ENCODE measurements at places on chromosomes 12 and 14.

DNA sequence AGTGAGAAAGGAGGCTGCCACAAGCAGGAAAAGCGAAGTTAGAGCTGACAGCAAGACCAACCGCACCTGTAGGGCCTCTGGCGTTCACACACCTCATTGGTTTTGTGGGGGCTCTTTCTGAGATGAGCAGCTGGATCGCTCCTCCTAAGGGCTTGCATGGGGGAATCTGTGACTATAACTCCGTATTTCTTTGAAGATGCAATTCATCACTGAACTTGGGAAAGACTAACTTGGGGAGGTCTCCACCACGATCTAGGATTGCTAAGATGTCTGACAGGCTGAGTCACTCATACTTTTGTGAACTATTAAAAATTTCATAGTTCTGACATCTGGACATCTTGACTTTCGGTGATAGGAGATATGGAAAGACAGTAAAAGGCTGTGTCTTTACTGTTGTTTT lies 173.6 kb downstream of the ETV6 start:
- DNase-seq, result no peak

DNA sequence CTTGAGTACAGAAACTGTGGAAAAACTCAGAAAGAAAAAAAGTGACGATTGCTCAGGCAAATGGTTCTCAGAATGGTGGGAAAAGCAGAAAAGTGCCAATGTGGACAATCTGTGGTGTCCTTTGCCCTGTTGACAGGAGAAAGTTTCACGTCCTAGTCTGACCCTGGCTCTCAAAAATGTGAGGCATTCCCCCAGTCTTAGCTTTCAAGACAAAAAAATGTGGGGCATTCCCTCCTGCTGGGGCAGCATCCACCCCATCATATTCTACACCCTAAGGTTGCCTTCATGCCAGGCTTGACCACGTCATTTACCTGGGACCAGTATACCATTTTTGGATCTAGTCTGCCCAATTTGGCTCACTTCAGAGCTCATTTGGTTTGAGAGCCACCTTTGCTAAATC lies 20.7 kb upstream of the ANAPC7 start:
- no peak for DNase-seq

- DNase-seq, result no peak
These were observed 101.2 kb upstream of the EIF5 start for GRCh38 chr14:103232831-103233319.

- DNase-seq, result no peak
These were observed 250.2 kb downstream of the TRHDE start for GRCh38 chr12:72522411-72522810.

DNA sequence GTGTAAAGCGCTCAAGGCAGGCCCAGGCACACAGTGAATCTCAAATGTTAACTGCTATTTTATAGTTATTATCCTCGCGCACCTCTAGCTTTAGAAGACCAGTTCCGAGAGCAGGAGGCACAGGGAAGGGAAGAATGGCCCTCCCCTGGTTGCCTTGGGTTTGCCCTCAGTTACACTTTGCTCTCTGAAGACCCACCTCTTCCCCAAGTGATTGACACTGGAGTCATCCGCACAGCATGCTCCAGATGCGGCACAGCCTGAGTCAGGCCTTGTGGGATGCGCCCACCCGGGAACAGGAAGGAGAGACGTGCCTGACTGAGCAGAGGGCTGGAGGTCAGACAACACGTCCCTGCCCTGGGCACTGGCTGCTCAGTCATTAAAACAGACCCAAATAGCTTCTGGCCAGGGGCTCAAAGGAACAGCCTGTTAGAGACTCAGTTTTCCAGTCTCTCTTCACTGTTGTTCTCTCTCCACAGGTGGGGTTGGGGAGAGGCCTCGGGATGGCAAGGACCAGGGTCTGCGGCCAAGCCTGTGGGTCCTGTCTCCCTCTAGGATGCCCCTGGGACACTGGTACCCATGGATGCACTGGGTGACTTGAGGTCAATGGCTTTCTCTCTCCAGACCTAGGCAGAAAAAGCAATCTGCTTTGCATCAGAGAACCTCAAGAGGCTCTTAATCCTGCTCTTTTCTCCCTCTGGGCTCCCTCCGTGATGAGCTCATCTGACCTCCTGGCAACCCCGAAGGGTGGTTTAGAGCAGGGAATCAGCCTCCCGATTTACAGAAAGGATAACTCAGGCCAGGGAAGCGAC lies 13.6 kb upstream of the MLXIP start:
- no peak for DNase-seq

- no peak for DNase-seq
These were observed 8.7 kb downstream of the MARK3 start for GRCh38 chr14:103393676-103394626.

GRCh38 chr14:68628605-68629310 lies 164.1 kb downstream of the ZFP36L1 start:
- no peak for DNase-seq

GRCh38 chr12:26242683-26243082 lies 47.3 kb downstream of the SSPN start:
- DNase-seq, result no peak

DNA sequence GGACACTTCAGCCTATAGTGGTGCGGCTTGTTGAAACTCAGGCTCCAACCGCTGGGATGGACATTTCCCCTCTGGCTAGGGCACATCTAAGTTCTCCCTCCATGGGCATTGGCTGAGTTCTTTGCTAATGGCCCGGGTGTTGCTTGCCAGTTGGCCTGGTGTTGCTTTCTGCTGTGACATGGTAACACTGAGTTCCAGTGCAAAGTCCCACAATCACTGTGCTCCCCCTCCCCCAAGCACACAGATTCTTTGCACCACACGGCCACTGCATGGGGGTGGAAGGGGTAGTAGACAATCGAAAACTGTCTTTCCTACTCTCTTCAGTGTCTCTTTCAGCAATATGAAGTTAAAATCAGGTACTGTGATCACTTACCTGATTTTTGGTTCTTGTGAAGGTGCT lies 308.2 kb downstream of the FUT8 start:
- no peak for DNase-seq

DNA sequence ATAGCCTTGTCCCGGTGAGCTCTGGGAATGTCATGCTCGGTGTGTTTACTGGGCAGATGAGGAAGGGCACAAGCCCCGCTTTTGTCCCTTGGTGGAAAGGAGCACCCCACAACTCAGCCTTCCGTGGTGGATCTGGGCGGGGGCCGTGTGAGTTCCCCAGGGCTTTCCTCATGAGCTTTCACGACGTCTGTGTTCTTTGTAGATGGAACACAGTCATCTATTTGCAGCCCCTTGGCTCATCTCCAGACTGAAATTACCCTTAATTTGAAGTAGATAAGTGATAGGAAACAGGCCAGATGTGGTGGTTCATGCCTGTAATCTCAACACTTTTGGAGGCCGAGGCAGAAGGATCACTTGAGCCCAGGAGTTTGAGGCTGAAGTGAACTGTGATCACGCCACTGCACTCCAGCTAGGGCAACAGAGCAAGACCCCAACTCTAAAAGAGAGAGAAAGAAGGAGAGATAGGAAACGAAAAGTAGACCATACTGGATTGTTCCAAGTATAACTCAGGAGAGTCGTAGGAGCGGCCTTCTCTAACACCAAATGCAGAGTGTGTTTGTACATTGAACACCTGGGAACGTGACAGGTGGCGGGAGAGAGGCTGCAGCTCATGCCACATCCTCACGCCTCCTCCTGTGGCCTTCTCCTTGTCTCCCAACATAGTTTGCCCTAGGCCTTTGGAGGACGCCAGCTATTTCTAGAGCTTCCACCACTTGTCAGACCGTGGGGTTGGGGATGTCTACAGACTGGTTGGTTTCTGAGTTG lies 8.8 kb downstream of the P2RX4 start:
- DNase-seq, result no peak

- peak; percentile 13 for DNase-seq
These were observed 417.0 kb downstream of the DPF3 start for GRCh38 chr14:72476657-72477499.

GRCh38 chr12:89481213-89481914 lies 43.2 kb downstream of the GALNT4 start:
- DNase-seq, result no peak

- no peak for DNase-seq
These were observed 349.7 kb downstream of the ATP23 start for GRCh38 chr12:58291106-58291505.

GRCh38 chr14:58584383-58584782 lies 53.4 kb upstream of the DACT1 start:
- no peak for DNase-seq

GRCh38 chr14:81289516-81289915 lies 68.8 kb upstream of the GTF2A1 start:
- no peak for DNase-seq

DNA sequence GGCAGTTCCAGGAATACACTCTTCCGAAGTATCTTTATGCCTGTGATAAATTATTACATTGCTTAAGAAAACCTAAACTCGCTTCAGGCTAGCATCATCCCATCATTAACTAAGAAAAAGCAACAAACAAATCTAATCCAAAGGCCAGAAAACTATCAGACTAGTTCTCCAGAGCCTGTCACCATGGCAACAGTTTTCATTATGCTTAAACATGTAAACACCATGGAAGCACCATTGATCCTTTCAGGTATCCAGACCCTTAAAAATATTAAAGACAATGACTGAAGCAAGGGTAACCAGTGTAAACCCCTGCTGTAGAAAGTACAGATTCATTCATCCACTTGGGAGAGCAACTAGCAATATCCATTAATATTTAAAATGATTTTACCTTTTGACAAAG lies 9.8 kb downstream of the DAD1 start:
- DNase-seq, result no peak

GRCh38 chr12:53924521-53925405 lies 13.9 kb upstream of the HOXC13 start:
- DNase-seq, result no peak

DNA sequence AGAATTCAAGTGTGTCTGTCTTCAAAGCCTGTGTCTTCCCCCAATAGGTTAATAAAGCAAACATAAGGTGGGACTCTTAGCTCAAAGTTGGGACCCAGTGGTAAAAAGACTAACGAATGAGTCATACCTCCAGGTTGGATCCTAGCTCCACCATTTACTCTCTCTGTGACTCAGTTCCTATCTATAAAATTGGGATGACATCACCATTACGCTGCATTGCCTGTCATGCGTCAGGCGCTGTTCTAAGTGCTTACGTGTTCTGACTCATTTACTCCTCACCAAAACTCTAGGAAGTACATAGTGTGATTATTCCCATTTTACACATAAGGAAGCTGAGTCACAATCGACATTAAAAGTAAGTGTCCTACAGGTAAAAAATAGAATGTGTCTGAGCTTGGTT lies 915.8 kb downstream of the VRK1 start:
- DNase-seq, result no peak

DNA sequence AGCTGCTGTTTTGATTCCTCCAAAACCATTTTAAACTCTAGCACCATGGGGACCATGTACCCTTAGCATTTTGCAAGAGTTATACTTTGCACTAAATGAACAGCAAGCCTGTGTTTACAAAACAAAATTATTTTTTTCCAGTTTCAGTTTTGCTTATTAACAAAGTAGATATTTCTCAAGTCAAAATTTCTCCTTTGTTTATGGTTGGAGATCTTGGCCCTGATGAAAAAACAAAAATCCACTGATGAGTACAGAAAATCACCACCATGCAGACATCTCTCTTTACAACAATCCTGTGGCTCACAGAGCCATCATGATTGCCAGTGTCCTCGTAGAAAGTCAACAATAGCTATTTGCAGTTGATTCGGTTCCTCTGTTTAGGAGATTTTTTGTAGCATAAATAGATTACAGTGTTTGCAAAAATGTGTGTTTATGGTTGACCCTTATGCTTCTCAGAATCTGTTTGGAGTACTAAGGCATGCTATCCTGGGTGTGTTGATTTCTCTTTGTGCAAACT lies 201.1 kb upstream of the NUDT4 start:
- DNase-seq, result no peak

DNA sequence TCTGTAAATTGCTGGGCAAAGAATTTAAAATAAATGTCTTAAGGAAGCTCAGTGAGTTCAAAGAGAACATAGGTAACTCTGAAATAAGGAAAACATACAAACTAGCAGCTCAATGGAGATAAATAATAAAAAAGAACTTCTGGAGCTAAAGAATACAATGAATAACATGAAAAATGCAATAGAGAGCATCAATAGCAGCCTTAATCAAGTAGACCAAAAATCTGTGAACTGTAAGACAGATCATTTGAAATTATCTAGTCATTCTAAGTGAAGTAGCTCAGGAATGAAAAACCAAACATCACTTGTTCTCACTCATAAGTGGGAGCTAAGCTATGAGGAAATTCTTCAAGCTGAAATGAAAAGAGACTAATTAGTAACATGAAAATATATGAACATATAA lies 5.8 kb upstream of the ABCC9 start:
- no peak for DNase-seq

DNA sequence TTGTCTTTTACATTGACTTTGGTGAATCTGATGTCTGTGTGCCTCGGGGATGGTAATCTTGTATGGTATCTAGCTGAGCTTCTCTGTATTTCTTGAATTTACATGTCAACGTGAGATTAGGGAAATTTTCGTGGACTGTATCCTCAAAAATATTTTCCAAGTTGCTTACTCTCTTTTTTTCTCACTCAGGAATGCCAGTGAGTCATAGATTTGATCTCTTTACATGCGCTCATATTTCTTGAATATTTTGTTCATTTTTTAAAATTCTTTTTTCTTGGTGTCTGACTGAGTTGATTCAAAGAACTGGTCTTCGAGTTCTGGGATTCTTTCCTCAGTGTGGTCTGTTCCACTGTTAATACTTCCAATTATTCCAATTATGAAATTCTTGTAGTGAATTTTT lies 207.7 kb downstream of the RAD51B start:
- no peak for DNase-seq

Data from stimulated activated CD8-positive, alpha-beta memory T cell treated with anti-CD3 and anti-CD28 coated beads, Interleukin-7, amount 100 ng/mL, for 1 hour (primary cell).